Aorta (tissue), 5 donors: ENCODE measurements at places on chromosomes 3 and 15. TPM values are rescaled to one million over a fixed set of nuclear protein-coding genes. Genes with fewer than 3 reads are reported as not detected.

- H3K4me3 ChIP-seq, result no peak overlapping the region
- H3K27me3 ChIP-seq, result no peaks in the 10 kb centered on the region
- no peaks in the 10 kb centered on the region for H3K4me1 ChIP-seq
Observed at GRCh38 chr15:101065570-101066221, 146.5 kb downstream of the LRRK1 start.

- H3K27me3 ChIP-seq, result no peaks in the 10 kb centered on the region
- H3K27ac ChIP-seq, result no peak overlapping the region
- H3K36me3 ChIP-seq, result no peaks in the 10 kb centered on the region
Observed at GRCh38 chr3:190989218-190989617, 126.7 kb upstream of the GMNC start.

The GOLGA8G gene
- not detected for total RNA-seq

The PLXNB1 gene
- total RNA-seq, result 115 TPM

DNA sequence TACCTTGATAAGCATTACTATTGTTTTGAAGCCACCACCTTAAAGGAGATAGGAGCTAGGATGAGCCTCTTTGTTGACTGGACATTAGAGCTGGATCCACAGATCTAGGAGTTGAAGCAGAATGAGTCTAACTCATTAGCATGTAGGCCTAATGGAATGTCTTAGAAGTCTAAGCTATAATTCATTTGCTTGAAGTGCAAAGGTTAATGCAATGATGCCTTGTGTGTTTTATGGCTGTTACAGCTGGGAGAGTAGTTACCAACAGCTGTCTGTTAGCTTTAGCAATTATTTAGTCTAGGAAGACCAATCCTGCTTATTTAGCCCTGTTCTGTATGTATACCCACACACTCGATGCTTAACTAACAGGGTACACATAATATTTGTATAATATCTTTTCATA lies 419.3 kb downstream of the TUSC7 start:
- no peaks in the 10 kb centered on the region for H3K4me1 ChIP-seq
- H3K27me3 ChIP-seq, result no peaks in the 10 kb centered on the region
- no peak overlapping the region for H3K27ac ChIP-seq
- no peaks in the 10 kb centered on the region for H3K36me3 ChIP-seq
- H3K4me3 ChIP-seq, result no peak overlapping the region
- no peak for DNase-seq

The UROC1 gene
- not detected for total RNA-seq

GRCh38 chr3:33711100-33711499 lies 7.0 kb downstream of the CLASP2 start:
- H3K27me3 ChIP-seq, result no peaks in the 10 kb centered on the region
- H3K27ac ChIP-seq, result no peak overlapping the region
- peaks cover 8% of the 10 kb centered on the region for H3K4me1 ChIP-seq
- no peak for DNase-seq
- no peaks in the 10 kb centered on the region for H3K36me3 ChIP-seq

DNA sequence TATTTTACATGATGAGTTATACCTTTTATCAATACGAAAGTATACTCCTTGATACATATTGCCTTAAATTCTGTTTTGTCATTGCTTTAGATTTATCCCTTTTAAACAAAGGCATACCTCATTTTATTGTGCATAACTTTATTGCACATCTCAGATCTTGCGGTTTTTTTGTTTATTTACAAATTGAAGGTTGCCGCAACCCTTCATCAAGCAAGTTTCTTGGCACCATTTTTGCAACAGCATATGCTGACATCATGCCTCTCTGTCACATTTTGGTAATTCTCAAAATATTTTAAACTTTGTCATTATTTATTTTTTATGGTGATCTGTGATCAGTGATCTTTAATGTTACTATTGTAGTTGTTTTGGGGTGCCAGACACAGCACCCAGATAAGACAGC lies 20.9 kb downstream of the SNRK start:
- H3K36me3 ChIP-seq, result peaks cover 3% of the 10 kb centered on the region
- DNase-seq, result no peak
- H3K4me3 ChIP-seq, result no peak overlapping the region
- no peaks in the 10 kb centered on the region for H3K27me3 ChIP-seq
- H3K27ac ChIP-seq, result no peak overlapping the region
- H3K4me1 ChIP-seq, result no peaks in the 10 kb centered on the region

DNA sequence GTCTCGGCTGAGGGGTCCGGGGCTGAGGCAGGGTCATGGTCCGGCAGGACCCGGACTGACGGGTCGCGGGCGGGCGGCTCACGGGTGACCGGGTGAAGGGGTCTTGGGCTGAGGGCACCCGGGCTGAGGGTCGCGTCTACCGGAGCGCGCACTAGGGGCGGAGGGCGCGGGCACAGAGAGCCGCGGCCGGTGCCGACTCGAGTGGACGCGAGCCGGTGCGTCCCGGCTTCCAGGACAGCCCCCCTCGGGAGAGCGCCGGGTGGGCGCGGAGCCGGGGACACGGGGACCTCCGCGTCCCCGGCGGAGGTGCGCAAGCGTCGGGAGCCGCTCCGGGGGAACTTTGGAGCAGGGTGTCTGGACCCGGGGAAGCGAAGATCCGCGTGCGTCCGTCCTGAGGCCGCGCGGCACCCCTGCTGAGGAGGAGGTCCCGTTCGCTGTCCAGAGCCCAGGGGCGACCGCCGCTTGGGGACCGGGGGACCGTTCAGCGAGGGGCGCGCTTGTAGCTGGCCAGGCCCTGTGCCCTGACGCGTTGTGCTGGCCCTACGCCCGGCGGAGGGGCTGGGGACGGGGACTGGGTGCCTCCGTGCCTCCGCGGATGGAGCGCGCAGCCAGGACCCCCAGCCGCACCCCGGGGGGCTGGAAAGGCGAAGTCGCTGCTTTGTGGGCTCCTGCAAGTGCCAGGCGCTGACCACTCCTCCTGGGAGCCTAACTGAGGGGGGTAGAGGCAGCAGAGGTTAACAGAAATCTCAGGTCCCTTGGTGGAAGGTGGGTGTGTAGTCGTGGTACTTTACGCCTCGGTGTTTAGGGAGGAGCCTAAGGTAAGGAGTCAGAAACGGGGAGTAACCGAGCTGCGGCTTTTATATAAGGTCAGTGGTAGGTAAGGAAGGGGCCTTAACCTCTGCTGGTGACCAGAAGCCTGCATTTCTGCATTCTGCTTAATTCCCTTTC lies at the start of gene PPARG:
PPARG (plus strand) TSS at position 889 of the 948 bp plus-strand sequence. CDS start 90,642 bp downstream, outside the sequence.
- peak; percentile 54 for DNase-seq
- no peak within 1 kb of the TSS for H3K27ac ChIP-seq
- no peaks in the 10 kb centered on the region for H3K27me3 ChIP-seq
- H3K4me3 ChIP-seq, result peak within 1 kb of the TSS; percentile 62
- H3K4me1 ChIP-seq, result no peaks in the 10 kb centered on the region
- H3K36me3 ChIP-seq, result no peaks in the 10 kb centered on the region

GRCh38 chr3:33941804-33942203 lies 143.4 kb downstream of the PDCD6IP start:
- DNase-seq, result no peak
- peaks cover 2% of the 10 kb centered on the region for H3K4me1 ChIP-seq
- H3K27ac ChIP-seq, result no peak overlapping the region
- no peaks in the 10 kb centered on the region for H3K36me3 ChIP-seq

The HOMER2 gene
- total RNA-seq, result 7.1 TPM

- H3K27ac ChIP-seq, result no peak overlapping the region
- no peak for DNase-seq
- H3K4me1 ChIP-seq, result no peaks in the 10 kb centered on the region
- no peaks in the 10 kb centered on the region for H3K27me3 ChIP-seq
- H3K4me3 ChIP-seq, result no peak overlapping the region
Observed at GRCh38 chr15:94185547-94186236, 45.7 kb upstream of the MCTP2 start.

DNA sequence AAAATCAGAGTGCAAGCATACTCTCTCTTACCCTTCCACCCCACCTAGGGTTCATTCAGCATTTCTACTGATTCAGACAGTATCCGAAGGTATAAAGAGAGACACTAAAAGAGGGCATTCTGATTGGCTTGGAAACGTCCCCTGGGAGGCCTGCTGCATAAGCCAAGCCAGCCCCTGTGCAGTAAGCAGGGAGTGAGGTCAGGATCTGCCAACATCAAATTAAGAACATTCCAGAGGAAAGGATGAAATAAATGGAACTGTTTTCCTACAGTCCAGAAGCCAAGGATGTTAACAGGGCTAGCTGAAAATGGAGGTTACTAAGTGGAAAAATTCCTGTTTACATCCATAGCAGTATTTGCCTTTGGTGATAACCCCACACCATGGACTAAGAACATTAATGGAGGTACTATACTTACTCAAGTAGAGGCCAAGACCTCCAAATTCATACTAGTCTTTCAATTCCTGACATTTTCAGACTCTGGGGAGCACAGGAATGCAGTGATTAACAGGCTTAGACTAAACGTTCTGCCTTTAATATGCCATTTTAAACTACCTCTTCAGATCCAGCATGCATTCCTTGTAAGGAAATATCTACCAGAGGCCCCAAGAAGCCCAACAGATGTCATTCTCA lies 34.5 kb downstream of the NPTN start:
- peaks cover 1% of the 10 kb centered on the region for H3K36me3 ChIP-seq
- peaks cover 26% of the 10 kb centered on the region for H3K4me1 ChIP-seq
- H3K27me3 ChIP-seq, result no peaks in the 10 kb centered on the region
- H3K27ac ChIP-seq, result peak overlapping the region; percentile 77

GRCh38 chr3:4503050-4503449 lies 9.9 kb downstream of the ITPR1 start:
- DNase-seq, result no peak
- no peaks in the 10 kb centered on the region for H3K36me3 ChIP-seq
- H3K27ac ChIP-seq, result no peak overlapping the region
- H3K4me1 ChIP-seq, result peaks cover 4% of the 10 kb centered on the region
- no peaks in the 10 kb centered on the region for H3K27me3 ChIP-seq
- no peak overlapping the region for H3K4me3 ChIP-seq

GRCh38 chr3:58342676-58343075 lies 10.0 kb downstream of the PXK start:
- H3K27ac ChIP-seq, result no peak overlapping the region
- DNase-seq, result no peak

GRCh38 chr3:179961703-179962078 lies 75.0 kb downstream of the PEX5L start:
- DNase-seq, result no peak
- no peak overlapping the region for H3K4me3 ChIP-seq
- H3K27ac ChIP-seq, result no peak overlapping the region
- H3K4me1 ChIP-seq, result no peaks in the 10 kb centered on the region

DNA sequence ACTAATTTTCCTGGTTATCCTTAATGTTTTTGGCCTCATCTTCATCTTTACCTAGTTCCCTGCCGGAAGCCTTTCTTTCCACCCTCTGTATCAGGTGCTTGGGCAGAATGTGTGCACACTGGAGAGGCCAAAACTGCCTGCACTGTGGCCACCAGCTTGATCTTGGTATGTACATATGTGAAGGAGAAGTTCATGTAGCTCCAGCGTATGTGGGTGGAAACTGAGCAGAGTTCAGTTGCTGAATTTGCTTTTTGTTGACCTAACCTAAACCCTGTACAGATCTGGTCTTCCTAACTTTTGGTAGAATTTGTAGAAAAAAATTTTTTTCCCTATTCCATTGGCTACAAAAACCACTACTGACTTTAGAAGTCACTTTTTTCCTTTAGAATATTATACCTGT lies 65.9 kb upstream of the IGSF10 start:
- no peak overlapping the region for H3K4me3 ChIP-seq
- H3K36me3 ChIP-seq, result no peaks in the 10 kb centered on the region
- DNase-seq, result no peak
- H3K4me1 ChIP-seq, result no peaks in the 10 kb centered on the region
- no peaks in the 10 kb centered on the region for H3K27me3 ChIP-seq
- H3K27ac ChIP-seq, result no peak overlapping the region

DNA sequence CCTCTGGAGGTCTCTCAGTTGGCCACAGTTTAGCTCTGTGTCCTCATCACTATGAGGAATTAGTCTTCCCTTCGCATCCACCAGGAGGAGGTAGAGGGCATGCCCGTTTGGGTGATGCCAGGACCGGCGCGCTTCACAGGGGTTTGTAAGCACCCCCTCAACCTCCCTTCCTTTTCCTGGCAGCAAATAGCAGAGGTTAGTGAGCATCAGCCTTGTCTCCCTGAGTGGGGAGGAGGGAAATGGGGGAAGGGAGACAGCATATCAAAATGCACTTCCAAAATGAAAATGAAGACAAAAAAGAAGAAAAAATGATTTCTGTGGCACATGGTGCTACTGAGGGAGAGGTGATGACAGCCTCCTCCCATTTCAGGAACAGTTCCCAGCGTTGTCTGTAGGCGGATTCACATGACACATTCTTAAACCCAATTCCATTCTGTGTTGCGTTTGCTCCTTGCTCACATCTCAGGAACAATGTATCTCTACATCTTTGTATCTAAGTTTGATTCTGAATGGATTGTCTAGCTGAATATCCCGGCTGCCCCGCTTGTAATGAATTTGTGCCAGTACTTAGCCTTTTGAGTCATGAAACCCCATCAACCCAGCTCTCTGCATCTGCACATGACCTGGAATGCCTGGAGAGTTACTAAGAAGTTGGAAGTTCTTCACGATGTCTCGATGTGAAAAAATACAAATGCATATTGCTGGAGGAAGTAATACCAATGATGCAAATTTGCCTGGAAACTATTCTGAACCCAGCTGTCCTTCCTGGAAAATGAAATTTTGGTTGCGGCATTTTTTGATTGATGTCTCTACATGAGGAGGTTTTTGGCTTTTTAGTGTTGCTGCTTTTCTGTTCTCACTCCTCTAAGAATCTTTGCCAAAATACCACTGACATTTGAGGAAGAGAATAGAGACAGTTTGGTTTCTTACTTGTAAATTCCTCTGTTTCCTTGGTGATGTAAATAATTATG lies 45.2 kb downstream of the TYRO3 start:
- peak; percentile 67 for DNase-seq
- H3K27me3 ChIP-seq, result no peaks in the 10 kb centered on the region
- no peak overlapping the region for H3K27ac ChIP-seq

The TNNC1 gene
- 4.7 TPM for total RNA-seq

DNA sequence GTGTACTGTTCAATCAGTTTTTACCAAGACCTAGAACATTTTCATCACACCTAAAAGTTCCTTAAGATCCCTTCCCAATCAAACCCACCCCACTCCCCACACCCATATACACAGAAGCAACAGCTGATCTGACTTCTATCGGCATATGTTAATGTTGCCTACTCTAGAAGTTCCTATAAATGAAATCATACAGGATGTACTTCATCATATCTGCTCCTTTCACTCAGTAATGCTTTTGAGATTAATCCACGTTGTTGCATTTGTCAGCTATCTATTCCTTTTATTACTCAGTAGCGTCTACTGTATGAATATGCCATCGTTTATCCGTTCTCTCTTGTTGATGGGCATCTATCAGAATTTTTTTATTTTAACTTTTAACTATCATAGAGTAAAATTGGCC lies 14.3 kb upstream of the FILIP1L start:
- no peak overlapping the region for H3K27ac ChIP-seq
- no peak for DNase-seq
- H3K4me3 ChIP-seq, result no peak overlapping the region
- no peaks in the 10 kb centered on the region for H3K27me3 ChIP-seq

- no peak overlapping the region for H3K27ac ChIP-seq
- H3K36me3 ChIP-seq, result no peaks in the 10 kb centered on the region
- peak; percentile 54 for DNase-seq
- no peaks in the 10 kb centered on the region for H3K4me1 ChIP-seq
- no peaks in the 10 kb centered on the region for H3K27me3 ChIP-seq
Observed at GRCh38 chr15:34582461-34583371, 735 bp downstream of the GOLGA8B start.

DNA sequence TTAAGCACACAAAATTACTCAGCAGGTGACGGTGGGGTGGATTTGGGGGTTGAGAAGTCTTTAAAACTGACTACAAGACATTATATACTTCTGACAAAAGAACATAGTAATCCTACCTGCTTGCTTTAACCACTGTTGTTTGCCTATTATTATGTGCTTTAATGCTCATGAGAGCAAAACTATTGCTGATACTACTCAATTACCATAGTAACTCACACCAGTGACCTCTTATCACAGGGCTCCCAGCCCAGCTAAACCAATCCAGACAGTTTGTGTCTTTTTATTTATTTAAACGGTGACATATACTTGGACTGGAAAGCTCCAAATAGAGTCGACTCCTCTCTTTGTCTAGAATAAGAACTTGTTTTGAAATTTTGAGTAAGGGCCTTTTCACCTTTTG lies 42.8 kb upstream of the FEZF2 start:
- no peak overlapping the region for H3K4me3 ChIP-seq
- no peaks in the 10 kb centered on the region for H3K27me3 ChIP-seq
- no peaks in the 10 kb centered on the region for H3K36me3 ChIP-seq

The SLC24A5 gene
- not detected for total RNA-seq
